Left ventricle myocardium inferior (tissue), 1 donor: ENCODE measurements at places on chromosomes 4 and X.
A peak's percentile ranks its signal among the peaks of the same experiment; 100 is the strongest.

DNA sequence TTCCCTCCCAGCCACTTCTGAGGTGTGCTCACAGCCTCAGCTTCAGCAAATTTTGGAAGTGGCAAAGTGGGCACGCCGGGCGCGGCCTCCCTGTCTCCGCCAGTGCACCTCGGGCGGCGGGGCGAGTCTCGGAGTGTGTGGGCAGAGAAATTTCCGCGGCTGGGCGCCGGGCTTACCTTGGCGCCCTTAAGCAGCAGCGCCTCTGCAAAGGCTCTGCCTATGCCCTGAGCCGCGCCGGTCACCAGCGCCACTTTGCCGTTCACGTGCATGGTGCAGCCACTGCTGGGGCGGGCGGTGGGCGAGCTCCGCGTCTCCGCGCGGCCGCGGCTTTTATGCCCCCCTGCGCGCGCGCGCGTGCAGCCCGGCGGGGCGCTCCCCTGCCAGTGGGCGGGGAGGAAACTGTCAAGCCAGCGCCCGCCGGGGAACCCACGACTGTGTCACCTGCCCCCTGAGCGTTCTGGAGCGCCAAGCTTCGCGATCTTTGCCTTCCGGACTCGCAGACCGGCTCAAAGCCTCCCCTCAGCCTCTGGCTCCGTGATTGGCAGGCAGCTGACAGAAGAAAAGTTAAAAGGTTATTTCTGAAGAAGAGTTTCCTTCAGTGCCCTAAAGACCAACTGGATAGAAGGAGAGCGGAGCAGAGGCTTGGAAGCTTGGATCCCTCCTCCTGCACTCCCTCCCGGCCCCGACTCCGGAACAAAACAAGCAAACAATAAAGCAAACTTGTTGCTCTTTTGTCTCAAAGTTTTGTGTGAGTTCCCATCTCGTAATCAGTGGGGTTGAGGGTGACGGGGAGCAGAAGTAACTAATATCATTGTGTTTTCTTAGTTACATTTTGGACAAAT lies at the start of gene HPGD:
TSS of gene HPGD (minus strand) at position 306 of the 842 bp plus-strand sequence. CDS start at position 269, 37 bp downstream.
- peak; percentile 37 for DNase-seq

DNA sequence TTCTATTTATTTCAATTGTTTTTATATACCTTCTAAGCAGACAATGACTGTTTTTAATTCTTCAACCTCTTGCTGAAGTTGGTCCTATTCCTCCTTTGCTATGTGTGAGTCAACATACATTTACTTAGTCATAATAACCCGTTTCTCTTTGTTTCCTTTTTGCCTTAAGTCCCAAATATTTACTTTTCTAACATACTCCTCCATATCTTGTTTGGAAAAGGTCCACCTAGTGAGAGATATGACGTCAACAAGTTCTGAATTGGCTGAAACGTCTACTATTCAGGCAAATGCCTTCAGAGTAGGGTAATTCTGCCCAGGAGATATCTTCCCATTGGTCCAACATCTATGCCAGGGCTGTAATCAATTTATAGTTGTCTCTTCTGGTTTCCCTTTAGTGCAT lies 179.3 kb upstream of the GEMIN8 start:
- no peak for DNase-seq

- DNase-seq: peak; percentile 80
Observed at GRCh38 chrX:100636321-100636991, at the start of gene TSPAN6. Gene TSPAN6, minus strand, starts transcription at chrX:100636806. Its CDS starts 112 bp downstream, at chrX:100636694.

- DNase-seq: no peak
Observed at GRCh38 chr4:37689353-37690095, 3.3 kb upstream of the RELL1 start.

DNA sequence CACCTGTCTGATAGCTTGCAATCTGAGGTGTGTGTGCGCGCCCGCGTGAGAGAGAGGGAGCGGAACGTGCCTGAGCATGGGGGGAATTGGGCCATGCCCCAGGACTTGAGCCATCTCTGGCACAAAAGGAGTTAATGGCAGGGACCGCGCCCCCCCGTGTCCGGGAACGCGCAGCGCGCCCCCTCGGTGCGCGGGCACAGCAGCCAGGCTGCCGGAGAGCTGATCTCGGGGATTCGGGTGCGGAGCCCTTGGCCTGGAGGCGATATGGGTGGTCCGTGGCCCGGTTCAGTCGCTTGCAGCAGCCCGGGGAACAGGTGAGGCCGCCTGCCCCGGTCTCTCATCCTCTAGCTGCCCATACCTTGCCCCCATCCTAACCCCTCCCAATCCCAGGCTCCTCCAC lies at the start of gene NLGN3:
TSS of gene NLGN3 (plus strand) at position 191 of the 400 bp plus-strand sequence. CDS start 2,909 bp downstream, outside the sequence.
- DNase-seq: no peak

DNA sequence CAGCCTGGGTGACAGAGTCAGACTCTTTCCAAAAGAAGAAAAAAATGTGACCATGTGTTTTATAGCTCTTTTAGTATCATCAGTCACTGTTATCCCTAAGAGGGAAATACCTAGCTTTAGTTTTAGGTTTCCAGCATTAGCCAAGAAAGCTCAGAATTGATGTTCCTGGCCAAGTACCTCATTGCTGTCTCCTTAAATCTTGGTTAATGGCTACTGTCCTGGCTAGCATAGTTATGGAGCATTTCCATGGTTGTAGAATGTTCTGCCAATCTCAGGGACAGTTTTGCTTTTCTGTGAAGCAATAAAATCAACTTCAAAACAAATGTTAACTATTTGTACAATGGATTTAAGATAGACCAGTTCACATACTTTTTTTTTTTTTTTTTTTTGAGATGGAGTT lies 74.4 kb downstream of the HTT start:
- DNase-seq: no peak

DNA sequence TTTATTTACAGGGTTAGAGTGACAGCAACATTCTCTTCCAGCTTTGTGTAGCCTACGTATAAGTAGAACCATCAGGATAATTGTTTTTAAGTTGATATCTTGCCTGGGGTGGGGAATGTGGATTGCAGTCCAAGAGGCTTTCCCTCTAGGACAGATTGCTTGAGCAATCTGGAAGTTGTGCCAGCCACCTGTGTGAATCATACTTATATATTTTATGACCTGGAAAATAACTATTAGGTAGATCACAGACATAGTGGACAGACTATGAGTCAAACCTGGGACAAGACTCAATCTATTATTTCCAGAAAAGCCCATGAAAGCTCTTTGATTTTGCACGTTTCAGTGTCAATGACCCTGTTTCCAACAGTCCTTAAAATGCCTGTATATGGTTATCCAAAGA lies 98.9 kb downstream of the TLL1 start:
- DNase-seq: no peak

DNA sequence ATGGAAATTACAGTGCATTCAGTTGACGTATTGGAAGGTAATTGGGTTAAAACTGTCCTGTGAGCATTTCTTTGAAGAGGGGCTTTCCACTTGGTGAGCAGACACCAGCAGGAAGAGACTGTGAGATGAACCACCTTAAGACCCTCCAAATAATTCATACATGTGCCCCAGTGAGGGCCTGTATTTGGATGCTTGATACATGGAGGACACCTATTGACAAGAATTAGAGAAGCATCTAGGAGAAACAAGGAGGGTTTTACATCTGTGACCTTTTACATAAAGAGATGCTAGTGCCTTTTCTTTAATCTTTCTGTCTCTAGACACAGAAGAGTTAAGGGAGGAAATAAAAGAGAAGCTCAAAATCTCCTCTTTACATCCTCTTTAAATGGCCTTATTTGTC lies 1115.3 kb upstream of the IGFBP7 start:
- DNase-seq: no peak

GRCh38 chr4:791898-792625 lies 33.9 kb downstream of the CPLX1 start:
- DNase-seq: no peak

GRCh38 chr4:86633854-86634253 lies 39.7 kb downstream of the PTPN13 start:
- no peak for DNase-seq

DNA sequence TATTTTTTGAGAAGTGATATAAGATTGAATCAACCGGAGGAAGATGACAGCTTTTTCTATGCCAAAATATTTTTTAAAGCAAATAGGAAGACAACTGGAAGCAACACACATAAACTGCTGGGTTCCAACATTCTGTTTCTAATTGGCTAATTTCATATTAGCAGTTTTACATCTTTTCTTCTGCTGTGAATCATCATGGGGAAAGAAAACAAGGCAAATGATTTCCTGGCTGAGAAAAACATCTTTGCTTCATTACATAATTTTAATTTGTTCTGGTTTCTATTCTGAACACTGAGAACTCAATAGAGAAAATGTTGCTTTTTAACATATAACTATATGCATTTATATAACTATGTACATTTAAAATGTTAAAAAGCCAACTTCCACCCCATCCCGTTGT lies 2518.5 kb downstream of the ARAP2 start:
- no peak for DNase-seq

DNA sequence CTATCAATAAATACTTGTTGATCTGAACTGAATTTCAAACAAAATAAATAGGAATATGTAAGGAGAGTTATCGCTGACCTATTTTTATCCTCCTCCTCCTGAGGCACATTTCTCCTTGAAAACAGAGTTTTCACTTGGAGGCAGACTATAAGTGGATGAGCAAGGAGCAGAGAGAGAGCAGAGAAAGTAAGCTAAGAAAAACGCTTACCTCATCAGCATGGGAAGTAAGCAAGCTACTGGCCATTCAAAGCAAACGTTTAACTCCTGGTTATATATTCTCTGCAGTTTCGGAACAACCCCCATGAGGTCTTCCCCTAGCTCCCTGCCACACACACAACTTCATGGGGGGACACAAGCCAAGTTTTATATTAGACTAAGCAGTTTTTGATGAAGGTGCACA lies 13.2 kb downstream of the ZDHHC9 start:
- DNase-seq: no peak

DNA sequence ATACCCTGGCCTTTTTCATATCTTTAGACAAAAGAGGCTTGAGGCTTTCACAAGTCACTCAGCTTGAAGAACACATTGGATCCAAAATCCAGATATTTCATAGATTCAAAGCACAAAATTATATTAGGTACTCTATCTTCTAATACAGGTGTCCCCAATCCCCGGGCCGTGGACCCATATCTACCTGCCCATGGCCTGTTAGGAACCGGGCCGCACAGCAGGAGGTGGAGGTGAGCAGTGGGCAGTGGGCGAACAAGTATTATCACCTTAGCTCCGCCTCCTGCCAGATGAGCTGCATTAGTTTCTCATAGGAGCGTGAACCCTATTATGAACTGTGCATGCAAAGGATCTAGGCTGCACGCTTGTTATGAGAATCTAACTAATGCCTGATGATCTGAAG lies 18.7 kb downstream of the YIPF7 start:
- DNase-seq: no peak

GRCh38 chrX:44904542-44905115 lies 31.6 kb downstream of the KDM6A start:
- DNase-seq: no peak

- no peak for DNase-seq
Observed at GRCh38 chr4:163164591-163164990, 2.1 kb downstream of the NAF1 start.

DNA sequence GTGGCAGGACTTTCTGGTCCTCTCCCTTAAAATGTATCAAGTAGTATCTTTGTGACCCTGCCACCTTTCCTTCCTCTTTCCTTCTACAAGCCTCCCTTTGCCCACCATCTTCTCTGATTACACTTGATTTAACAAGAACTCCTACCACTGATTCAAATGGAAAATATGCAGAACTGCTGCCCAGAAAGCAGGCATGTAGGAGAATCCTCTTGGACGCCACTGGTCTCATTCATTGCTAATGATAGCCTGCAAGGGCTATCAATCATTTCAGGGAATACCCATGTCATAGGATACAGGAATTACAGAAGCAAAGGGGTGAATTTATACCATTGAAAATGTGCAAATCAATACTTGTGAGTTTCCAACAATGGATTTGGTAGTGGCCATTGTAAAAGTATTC lies 294.6 kb upstream of the NRK start:
- no peak for DNase-seq

DNA sequence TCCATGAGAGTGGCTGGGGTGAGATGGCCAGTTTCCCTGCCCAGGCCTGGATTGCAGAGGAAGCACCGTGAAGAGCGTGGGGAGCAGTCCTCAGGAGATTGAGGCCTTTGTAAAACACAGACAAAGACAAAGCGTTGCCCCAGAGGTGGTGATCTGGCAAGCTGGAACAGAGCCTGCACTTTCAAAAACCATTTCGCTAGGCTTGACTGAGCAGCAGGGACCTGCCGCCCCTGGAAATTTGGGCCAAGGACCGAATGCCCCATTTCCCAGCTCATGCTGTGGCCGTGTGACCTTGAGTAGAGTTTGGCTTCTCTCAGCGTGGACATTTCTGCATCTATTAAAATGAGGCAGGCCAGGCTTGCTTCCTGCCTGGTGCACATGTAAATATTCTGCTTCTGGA lies 381.4 kb downstream of the BCOR start:
- DNase-seq: no peak

DNA sequence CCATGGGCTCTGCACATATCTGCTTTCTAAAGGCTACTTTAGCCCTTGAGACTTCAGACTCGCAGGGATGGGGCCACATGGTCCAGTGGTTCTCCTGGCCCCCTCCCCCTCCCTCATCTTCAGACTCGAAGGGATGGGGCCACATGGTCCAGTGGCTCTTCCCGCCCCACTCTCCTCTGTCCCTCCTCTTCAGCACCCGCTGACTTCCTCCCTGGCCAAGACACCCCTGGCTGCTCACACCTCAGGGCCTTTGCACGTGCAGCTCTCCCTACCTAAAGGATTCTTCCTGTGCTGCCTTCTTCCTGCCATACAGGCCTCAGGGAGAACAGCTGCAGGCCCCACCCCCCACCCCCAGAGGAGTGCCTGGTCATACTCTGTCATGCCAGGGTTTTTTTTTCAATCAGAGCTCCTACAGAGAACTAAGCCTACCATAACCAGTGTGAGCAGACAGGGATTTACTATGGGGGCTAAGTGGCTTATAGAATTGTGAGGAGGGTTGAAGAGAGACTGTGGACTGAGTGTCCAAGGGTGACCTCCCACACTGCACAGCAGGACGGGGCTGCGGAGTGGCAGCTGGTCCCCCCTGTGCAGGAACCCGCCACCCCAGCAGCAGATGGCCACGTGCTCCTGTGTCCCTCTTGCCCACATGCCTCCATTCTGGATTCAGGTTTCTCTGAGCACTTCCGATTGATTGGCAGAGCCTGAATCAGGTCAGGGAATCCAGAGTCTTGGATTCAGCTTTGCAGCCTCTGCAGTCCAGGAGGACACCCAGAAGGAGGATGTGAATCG lies 6.1 kb upstream of the SPON2 start:
- no peak for DNase-seq

DNA sequence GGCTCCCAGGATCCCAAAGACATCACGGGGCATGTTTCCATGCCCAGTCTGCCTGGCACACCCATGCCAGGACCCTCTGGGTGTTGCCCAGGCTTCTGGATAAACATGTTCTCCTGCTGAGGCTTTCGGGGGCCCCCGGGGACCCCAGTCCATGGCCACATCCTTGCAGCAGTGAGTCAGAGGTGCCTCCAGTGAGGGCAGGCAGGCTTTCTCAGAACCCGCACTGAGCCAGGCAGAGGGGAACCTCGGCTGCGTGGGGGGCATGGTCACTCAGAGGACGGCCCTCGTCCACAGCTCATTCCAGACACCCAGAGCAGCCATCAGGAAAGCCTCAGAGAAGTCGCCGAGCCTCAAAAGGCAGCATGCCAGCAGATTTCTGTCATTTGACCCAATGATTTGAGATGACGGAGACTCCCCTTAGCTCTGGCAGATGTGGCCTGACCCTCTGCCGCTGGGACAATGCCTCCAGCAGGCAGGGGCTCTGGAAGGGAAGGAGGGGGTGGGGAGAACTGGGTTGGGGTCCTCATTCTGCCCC lies 54.8 kb downstream of the PPP2R2C start:
- DNase-seq: no peak
